ENCODE measurements at places on chromosomes 7 and 10.

GRCh38 chr7:117323305-117323850 is 520 bp upstream of the WNT2 start:
- no peak for DNase-seq

DNA sequence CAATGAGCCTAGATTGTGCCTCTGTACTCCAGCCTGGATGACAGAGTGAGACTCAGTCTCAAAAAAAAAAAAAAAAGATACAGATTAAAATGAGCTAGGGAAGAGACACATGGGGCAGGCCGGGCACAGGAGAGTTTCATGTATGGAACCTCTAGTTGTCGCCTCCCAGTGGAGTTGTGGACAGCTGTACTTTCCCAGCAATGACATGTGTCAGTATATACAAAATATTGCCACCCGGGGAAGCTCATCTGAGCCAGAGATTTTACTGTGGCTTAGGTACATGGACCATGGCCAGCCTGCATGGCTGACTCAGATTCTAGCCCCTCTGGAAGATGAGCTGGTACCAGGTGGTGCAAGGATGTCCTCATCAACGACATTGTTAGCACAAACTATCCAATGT is 87.4 kb downstream of the COL26A1 start:
- no peak for DNase-seq

GRCh38 chr7:20354610-20355528 is 24.2 kb downstream of the ITGB8 start:
- no peak for DNase-seq

- no peak for DNase-seq
These were observed 346.5 kb downstream of the GRID1 start for GRCh38 chr10:86020134-86020533.
